AG08396 (cell line): ENCODE measurements at places on chromosomes 5 and 9.

DNA sequence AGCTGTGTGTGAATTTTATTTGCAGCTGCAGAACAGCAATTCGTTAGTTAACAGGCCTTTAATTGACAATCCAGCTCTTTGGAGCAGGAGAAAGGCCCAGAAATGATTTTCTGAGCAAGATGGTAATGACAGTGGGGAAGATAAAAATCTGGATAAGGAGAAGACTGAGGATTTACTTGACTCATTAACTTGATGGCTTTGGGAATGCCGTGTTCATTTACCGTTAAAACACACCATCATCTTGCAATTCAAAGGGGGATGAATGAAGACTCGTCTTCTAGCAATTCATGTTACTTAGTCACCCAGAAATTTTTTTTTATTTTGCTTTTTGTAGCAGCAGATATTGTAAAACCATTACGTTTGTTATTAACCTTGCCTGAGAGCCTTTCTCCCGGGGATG is 52.0 kb downstream of the PTTG1 start:
- DNase-seq, result no peak

DNA sequence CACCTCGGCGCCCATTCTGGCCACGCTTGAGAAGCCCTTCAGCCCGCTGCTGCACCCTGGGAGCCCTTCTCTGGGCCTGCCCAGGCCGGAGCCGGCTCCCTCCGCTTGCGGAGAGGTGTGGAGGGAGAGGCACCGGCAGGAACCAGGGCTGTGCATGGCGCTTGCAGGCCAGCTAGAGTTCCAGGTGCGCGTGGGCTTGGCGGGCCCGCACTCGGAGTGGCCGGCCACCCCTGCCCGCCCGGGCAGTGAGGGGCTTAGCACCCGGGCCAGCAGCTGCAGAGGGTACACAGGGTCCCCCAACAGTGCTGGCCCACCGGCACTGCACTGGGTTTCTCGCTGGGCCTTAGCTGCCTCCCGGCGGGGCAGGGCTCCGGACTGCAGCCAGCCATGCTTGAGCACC is 72.3 kb upstream of the SYK start:
- no peak for DNase-seq

GRCh38 chr9:4548811-4549725 is 58.8 kb downstream of the SLC1A1 start:
- DNase-seq, result no peak

DNA sequence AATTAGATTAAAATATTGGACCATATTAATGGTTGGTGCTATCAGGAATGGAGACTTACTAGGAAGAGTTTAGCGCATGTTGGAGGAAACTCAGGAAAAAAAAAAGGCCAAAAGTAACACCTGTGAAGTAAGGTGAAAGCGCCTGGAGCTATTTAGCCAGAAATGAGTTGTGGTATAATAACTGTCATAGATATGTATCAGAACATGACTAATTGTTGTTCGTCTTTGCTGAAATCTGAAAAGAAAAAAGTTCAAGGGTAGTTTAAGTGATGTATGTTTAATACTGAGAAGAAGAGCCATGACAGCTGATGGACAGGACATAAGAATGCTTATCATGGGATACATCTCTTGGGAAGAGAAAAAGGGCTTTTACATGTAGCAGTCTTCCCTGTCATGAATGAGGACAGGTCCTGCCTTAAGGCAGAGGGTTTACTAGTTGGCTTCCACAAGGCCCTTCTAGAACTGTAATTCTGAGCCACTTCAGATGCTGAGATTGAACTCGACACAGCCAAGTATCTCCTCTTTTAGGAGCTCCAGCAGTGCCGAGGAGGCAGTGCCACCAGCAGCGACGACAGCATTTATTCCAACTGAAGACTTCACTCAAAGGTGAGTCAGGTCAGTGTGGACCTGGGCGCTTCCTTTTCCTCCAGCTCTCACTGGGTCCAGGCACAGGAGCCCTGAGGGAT is 940 bp upstream of the CAMK4 start:
- DNase-seq, result no peak

DNA sequence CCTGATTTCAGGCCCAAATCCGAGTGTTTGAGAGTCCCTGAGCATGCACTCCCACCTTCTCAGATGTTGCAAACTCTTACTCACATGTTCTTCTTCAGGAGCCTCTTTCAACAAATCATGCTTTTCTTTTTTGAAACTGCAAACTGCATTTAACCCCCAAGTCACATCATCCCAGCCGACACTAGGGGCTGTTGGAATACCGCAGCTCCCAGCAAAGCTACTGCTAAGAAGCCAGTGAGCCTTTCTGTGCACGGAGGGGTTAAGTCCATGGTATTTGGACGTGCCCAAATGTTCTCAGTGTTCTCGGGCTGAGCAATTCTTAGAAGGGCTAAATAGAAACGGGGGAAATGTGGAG is 282.9 kb downstream of the NFIB start:
- no peak for DNase-seq

GRCh38 chr9:98873951-98874371 is 66.5 kb downstream of the GALNT12 start:
- DNase-seq, result peak; percentile 40

- DNase-seq, result no peak
Measured at GRCh38 chr9:128898382-128898781, 16.4 kb downstream of the LRRC8A start.

- DNase-seq, result no peak
Measured at GRCh38 chr5:115501464-115502210, 42.9 kb downstream of the FEM1C start.

DNA sequence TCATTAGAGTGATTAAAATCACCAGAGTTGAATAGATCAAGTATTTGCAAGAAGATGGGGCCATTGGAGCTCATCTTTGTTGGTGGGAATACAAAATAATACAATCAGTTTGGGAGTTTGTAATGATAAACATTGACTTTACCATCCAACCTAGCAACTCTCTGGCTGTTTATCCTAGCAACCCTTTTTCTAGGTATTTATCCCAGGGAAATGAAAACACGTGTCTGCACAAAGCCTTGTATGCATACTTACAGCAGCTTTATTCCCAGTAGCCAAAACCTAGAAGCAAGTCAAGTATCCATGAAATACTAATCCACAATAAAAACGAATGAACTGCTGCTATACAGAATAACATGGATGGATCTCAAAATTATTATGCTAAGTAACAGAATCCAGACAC is 152.7 kb upstream of the DAB2 start:
- DNase-seq, result no peak

- no peak for DNase-seq
Measured at GRCh38 chr5:113526421-113526820, 12.9 kb downstream of the YTHDC2 start.

DNA sequence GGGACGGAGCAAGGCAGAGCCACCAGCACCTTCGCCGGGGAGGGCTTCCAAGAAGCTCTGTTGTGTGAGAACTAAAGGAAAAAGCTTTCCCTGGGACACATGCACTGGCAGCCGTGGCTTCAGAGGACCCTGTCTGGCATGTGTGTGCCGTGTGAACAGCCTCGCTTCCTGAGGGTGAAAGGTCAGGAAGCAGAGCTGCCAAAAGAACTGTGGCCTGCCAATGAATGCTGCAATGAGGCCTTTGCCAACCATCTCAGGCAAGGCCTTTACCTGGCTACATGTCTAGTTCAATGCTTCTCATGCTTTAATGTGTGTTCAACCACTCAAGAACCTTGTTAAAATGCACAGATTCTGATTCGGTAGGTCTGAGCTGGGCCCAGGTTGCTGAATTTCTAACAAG is 53.5 kb downstream of the NIPSNAP3B start:
- DNase-seq, result no peak

GRCh38 chr5:107808671-107809137 is 138.0 kb upstream of the EFNA5 start:
- DNase-seq, result no peak

GRCh38 chr9:7892975-7893374 is 93.4 kb upstream of the DMAC1 start:
- no peak for DNase-seq

GRCh38 chr9:73280113-73280512 is 128.4 kb downstream of the ANXA1 start:
- DNase-seq, result no peak

DNA sequence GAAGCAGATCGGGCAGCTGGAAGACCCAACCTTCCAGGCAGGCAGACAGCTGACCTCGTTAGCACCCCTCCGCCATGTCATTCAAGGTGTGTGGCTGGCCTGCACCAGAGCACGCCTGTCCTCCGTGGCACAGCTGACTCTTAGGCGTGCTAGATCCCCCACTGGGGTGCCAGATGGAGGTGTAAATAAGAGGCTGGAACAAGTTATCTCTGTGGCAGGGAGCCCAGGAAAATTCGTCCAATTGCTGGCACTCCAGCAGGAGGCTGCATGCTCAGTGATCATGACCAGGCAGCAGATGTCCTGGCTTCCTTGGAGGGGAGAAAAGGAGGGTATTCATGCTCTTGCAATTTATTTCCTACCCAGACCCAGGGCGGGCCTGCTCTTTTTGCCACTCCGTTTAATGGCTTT is 7.8 kb upstream of the ALDOB start:
- no peak for DNase-seq

DNA sequence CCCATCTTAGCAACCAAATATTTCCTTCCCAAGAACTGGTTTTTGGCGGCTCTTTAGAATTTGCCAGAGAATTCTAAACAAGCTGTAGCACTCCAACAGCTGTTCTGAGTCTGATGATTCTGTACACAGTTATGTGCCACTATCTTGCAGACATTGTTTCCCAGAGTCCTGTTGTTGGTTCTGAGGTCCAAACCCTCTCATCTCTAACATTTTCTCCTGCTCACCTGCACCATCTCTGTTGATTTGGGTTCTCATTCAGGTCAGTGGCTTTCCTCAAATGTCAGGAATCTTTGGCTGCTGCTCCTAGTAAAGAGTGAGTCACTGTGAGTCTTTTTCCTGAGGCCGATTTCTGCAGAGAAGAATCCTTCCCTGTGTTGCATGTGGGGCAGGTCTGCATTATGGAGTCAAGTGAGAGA is 50.0 kb downstream of the CAMSAP1 start:
- DNase-seq, result peak; percentile 45

DNA sequence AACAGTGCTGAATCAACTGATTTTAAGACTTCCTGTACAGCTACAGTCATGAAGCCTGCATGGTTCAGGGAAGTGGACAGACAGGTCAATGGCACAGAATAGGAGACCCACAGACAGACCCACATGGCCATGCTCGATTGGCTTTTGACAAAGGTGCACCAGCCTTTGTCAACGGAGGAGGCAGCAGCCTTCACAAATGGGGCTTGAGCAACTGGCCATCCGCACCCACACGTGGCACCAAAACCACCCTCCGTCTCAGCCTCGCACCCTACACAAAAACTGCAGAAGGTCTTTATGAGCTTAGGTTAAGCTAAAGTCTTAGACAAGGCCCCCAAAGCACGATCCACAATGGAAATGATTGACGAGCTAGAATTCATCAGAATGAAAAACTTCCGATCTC is 59.5 kb upstream of the UBAC1 start:
- DNase-seq, result no peak

DNA sequence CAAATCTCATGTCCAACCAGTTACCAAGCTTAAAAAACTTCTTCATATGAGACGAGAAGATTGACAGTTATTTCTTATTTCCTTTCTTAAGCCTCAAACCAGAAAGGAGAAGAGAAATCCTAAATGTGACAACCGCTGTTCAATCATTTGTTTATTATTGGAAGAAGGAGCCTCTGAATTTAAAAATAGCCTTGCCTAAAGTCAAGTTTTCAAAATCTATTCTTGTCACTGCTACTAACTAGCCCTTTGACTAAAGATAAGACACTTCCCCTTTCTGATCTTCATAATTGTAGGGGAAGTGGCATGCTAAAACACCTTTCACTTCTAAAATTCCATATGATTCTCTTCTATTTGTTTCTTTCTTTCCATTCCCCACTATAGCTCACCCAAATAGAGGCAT is 106.2 kb upstream of the EMB start:
- no peak for DNase-seq

- DNase-seq, result no peak
Measured at GRCh38 chr9:126367616-126368015, 41.0 kb downstream of the MVB12B start.

DNA sequence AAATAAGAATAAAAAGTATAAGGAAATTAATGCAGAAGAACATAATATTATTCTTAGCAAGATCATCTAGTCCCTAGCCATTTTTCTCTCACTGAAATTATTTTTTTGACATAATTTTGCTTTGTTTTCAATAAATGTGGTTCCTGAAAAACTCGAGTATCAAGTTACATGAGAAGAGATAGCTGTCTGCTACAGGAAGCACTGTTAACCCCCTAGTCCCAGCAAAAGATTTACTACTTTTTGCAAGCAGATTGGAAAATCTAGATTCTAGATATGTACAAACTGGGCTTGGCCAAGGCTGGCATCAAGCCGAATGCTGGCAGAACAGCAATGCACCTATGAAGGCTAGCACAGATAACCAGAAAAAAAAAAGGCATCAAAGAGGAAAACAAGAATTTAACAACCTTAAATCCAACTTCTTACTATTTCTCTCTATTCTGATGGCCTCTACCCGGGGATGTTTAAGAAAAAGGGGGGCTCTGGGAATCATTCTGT is 21.9 kb upstream of the ISCA1 start:
- no peak for DNase-seq

DNA sequence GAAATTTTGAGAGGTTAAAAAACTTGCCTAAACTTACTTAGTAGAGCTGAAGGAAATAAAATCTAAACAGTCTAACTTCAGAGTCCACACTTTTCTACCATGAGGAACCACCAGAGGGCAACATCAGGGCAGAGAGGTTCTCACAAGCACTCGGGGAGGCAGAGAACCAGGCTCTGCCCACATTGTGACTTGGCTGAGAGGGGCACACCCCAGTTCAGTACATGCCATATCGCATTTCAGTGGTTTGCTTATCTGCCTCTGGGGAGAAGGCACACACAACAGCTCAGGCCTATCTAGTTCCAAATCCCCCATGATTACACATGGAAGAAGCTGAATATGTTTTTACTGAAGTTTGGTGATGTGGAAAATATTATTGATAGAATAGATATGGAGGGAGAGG is 49.2 kb downstream of the EQTN start:
- peak; percentile 59 for DNase-seq

DNA sequence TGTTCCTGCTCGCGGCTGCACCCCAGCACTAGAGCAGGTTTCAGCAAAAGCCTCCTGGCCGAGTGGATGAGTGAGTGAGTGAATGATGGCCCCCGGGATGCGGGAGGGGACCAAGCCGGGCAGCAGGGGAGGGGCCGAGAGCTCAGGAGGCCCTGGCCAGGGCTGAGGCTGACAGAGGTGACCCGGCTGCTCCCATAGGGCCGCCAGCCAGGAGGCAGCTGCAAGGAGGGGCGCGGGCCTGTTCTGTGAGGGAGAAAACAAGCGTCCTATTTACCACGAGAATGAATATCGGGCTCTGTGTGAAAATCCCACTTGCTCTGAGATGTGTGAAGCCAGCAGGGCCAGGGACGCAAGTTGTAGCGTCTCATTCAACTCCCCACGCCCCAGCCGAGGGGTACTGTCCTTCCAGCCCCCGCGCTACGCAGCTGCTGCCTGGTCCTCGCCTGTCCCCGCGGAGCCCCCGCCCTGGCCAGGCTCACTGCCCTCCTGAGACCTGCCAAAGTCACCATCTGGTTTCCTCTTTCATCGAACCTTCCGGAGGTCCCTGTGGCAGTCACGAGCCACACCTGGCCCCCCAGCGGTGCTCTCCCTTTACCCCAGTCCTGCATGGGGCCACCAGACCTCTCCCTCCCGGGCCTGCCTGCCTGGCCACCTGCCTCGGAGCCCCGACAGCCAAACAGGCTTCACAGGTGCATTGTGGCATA is 38.8 kb downstream of the RASGEF1C start:
- no peak for DNase-seq

- DNase-seq, result peak; percentile 75
Measured at GRCh38 chr9:125513668-125514413, 193.2 kb downstream of the MAPKAP1 start.
